ENCODE measurements at places on chromosomes 12 and 14.

DNA sequence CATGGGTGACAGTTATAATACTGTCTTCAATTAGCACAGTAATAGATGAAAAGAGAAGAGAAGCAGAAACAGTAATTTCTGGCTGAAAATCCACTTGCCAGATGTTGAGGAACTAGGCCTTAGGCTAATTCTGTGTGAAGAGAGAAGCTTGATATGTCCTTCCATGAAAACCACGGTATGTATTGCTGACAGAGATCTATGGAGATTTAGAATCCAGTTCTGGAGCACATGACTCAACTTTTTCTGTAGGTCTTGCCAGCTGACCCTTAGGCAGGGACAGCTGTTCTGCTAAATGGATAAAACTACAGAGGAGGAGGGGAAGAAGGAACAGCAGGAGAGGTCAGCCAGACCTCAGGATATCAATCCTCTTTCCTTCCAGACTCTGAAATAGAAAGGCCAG, 211.5 kb downstream of the PRKD1 start:
- no peak for DNase-seq

DNA sequence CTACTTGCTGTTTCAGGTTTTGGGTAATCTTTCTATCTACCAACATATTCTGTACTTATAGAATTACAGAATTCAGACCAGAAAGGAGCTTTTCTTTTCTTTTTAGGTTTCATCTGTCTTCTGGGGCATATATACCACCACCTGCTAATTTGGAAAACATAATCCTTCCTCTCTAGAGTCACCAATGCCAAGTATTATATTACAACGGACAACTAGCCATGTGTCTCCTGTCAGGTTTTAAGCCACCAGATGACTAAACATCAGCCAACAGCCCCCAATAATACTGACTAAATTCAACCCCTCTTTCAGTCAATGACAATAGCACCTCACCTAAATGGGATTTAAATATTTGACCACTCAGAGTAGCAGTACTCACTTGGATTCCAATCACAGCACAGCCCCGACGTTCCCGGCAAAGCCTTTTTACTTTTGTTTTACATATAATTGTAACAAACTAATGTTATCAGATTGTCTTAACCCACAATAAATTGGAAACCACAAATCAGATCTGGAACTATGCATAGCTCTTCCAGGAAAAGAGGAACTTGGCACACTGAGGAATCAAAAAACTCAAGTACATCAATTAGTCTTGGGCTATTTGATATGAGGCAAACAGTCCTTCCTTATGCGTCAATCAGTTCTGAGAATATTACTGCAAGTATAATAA, 13.5 kb downstream of the SLC11A2 start:
- no peak for DNase-seq

- no peak for DNase-seq
Observed at GRCh38 chr14:53295985-53296582, 143.0 kb upstream of the DDHD1 start.

- DNase-seq = no peak
Observed at GRCh38 chr12:62146318-62146717, 113.9 kb upstream of the USP15 start.

GRCh38 chr12:11774821-11775220, 125.3 kb downstream of the ETV6 start:
- DNase-seq = no peak

DNA sequence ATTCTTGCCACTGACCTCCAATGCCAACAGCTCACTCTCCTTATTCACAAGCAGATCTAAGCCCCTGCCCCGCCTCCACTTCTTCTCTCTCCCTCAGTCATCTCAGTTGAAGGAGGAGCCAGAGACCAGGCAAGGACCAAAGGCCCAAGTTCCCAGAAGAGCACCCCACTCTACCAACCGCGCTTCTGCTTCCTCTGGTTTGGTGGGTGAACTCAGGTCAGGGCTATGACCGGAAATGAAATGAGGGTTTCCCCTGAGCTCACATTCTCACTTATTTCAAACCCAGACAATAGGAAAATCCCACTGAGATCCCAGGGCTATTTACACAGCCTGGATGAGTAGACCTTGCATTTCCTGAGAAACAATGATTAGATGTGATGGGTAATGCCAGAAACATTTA, 9.9 kb downstream of the DPF3 start:
- DNase-seq = no peak

GRCh38 chr14:88323086-88323522, at the start of gene KCNK10:
Gene KCNK10 (minus strand): TSS chr14:88323269. CDS start chr14:88322798, 471 bp downstream.
- DNase-seq = no peak

GRCh38 chr12:115049614-115050013, 365.6 kb upstream of the TBX3 start:
- DNase-seq = no peak

Measured in stimulated activated CD8-positive, alpha-beta memory T cell treated with anti-CD3 and anti-CD28 coated beads, Interleukin-12 subunit alpha, Interleukin-12 subunit beta, amount 100 ng/mL, for 4 hours (primary cell).